ENCODE measurements at places on chromosomes 3 and 15. TPM values are rescaled to one million over a fixed set of nuclear protein-coding genes. Genes with fewer than 3 reads are reported as not detected.

The ABHD17C gene
- total RNA-seq = 14.7 TPM

The IQCH gene
- 2.8 TPM for total RNA-seq

The ANKRD63 gene
- total RNA-seq = not detected

The GLDN gene
- total RNA-seq = 2.3 TPM

The MYRIP gene
- 12.5 TPM for total RNA-seq

The MASP1 gene
- 17.2 TPM for total RNA-seq

The TERC gene
- total RNA-seq = 102 TPM

The NEK10 gene
- 25.7 TPM for total RNA-seq

The TMEM108 gene
- 27.1 TPM for total RNA-seq

The FANCD2OS gene
- not detected for total RNA-seq

The MESP1 gene
- 1.6 TPM for total RNA-seq

The KBTBD13 gene
- not detected for total RNA-seq

The DPPA2 gene
- total RNA-seq = not detected

The FOXL2 gene
- total RNA-seq = not detected

The LDHAL6B gene
- total RNA-seq = not detected

The DNAJB8 gene
- total RNA-seq = not detected

The NTRK3 gene
- 52.3 TPM for total RNA-seq

The LRRC49 gene
- total RNA-seq = 173 TPM

The CHRNB4 gene
- total RNA-seq = 1.1 TPM

The C15orf62 gene
- total RNA-seq = not detected

The ILDR1 gene
- total RNA-seq = not detected

The CHD2 gene
- 165 TPM for total RNA-seq

The A4GNT gene
- not detected for total RNA-seq

The AMT gene
- total RNA-seq = 0.62 TPM
